Fibroblast of skin of left quadriceps (primary cell): ENCODE measurements at places on chromosomes 1 and 21.
A peak's percentile ranks its signal among the peaks of the same experiment; 100 is the strongest.

DNA sequence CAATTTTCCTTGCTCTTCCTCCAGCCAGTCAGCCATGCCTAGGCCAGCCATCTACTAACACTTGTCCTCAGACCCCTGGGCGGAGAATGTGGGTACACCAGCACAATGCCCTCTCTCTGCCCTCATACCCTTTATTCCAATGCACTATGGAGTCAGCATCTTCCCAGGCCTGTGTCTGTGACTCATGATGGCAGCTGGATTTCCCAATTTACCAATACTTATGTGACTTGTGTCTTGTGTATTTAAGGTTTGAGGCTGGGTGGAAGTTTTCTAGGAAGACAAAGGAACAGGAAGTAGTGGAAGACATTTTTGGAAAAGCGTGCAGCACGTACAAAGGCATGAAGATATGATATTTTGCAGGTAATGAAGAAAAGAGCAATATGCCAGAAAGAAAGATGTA is 114.3 kb downstream of the NMNAT2 start:
- no peak for DNase-seq

DNA sequence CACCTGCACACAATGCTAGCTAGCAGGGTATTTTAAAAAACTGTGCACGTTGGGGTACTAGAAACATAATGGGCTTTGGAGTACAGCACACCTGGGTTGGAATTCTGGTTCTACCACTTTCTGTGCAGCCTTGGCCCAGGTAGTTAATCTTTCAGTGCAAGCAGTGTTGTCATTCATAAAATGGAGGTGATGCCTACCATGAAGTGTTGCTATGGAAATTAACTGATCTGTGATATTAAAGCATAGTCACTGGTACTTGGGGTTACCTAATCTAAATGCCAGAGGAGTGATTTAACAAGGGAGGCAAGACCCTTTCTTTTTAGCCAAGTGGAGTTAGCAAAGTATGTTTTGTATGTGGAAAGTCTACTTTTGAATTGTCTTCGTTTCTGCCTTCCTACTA is 18.0 kb downstream of the ATP1B1 start:
- DNase-seq = no peak

DNA sequence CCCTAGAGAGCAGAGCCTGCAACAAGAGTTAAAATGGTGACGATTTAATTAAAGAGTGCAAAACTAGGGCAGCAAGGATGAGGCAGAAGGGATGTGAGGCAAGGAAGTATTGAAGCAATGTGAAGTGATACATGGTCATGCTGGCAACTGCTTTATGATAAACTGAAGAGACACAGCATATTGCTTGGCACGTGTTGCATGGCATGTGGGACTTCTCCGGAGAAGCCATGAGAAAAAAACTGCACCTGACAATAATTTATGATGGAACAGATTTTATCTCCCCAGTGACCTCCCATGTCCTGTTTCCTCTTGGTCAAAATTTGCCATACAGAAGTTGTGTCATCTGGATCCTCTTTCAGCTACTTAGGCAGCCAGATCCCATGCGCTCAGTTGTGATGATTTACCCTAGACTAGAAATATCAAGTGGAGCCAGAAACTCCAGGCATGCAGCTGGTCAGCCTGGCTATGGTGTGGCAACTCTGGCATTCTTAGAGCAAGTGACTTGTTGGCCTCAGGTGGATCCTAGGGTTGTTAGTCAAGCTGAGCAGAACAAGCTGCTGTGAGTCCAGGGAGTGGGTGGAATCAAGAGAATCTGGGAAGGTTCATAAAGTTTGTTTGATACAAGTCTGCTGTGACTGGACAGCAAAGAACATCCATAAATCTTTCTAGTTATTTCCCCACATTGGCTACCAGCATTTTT is 611.4 kb upstream of the USP24 start:
- no peak for DNase-seq

- no peak for DNase-seq
Measured at GRCh38 chr1:30356839-30357238, 366.5 kb downstream of the MATN1 start.

- DNase-seq = no peak
Measured at GRCh38 chr1:180468311-180468710, 34.1 kb downstream of the ACBD6 start.

- no peak for DNase-seq
Measured at GRCh38 chr1:24374891-24375786, 38.4 kb downstream of the STPG1 start.

DNA sequence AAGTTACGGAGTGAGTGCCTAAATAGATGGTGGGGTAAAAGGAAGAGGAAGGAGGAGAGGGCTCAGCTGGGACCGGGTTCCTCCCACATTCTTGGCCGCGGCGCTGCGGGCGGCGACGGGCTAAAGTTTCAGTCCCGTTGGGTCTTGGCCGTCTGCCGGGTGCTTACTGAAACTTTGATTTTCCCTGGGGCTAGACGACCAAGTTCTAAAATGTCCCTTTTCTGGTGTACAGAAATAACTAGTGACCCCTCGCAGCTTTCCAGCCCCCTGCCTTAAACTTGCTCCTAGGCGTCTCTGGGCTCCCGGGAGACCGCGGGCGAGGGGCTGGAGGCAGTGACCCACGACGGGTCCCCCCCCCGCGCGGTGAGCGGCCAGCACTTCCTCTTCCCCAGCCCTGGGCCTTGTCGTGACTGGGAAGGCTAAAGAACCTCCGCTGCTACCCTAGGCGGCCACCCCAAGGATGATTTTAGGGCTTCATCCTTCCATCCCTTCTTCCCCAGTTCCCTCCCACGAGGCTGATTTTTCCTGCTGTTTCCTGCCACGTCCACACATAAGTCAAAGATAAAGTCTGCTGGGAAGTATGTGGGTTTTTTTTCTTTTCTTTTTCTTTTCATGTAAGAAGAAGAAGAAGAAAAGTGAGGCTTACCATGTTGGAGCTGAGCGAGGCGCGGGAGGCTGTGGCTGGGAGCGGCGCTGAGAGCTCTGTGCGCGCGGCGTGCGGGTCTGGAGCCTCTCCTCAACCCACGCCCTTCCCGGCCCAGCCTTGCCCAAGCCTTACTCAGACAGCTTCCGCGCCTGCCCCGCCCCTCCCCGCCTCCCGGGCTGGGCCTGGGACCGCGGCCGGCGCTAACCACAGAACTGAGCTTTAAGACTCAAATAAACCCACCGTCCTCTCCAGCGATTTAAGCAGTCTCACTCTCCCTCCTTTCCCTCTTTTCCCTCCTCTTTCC is at the start of gene S100A11:
Gene S100A11 (minus strand): TSS at position 738 of the 950 bp plus-strand sequence. CDS start 89 bp downstream, at position 649.
- DNase-seq = peak; percentile 63

DNA sequence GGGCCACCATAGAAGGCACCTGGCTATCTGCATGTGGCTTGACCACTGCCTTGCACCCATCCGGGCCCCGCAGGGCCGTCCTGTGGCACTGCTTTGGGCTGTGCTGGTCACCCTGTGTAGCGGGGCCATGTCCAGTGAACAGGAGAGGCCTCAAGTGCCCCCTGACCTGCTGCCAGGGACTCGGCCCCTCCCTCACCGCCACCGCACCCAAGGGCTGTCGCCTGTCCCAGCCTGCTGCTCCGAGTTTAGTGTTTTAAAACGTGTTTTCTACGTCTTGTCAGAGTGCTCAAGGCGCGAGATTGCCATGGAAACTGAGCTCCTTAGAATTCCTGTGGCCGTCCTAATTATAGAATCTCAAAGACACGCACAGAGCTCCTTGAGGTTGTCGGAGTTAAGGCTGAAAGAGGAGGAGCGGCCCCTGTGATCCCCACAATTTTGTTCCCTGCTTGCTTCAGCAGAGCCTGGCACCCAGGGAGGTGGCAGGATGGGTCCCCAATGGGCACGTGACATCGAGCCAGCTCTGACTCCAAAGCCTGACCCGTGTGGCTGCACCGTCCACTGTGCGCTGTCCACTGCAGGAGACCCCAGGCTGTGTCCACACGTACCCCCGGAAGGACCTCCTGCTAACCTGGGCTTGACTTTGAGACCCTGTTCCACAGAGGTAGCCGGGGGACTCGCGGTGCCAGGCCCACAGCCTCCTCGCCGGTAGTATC is 66.2 kb downstream of the FAAP20 start:
- no peak for DNase-seq

DNA sequence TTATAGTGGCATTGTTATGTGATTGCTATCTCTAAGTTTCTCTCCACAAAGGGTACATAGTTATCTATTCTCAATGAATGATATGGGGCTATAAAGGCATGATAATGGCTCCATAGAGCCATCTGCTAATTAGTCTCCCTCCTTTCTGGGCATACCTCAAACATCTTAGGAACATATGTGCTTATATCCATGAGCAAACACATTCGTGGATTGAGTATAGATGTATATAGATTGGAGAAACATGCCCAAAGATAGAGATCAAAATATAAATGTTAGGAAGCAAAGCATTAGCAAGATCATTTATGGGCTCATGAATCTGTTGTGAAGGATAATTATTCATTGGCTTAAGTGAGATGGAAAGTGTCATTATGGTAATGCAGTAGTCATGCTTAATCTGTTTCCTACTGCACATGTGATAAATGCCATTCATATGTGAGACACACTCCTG is 155.8 kb upstream of the UBE2U start:
- DNase-seq = no peak

DNA sequence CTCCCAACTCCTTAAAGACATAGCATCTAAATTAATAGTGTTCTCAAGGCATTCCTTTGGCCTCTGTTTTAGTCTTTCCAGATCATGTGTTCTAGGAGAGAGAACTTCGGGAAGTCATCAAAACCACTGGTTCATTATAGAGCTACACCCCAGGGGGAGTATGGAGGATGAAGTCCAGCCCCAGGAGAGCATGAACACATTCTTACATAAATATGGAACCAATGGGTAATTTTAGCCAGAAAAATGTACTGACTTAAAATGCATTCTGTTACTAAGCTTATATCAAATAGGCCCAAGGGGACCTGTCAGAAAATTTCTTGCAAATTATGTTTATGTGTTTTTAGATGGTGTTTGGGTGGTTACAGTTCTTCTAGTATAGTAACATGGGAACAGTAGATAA is 165.2 kb downstream of the NTMT2 start:
- no peak for DNase-seq

DNA sequence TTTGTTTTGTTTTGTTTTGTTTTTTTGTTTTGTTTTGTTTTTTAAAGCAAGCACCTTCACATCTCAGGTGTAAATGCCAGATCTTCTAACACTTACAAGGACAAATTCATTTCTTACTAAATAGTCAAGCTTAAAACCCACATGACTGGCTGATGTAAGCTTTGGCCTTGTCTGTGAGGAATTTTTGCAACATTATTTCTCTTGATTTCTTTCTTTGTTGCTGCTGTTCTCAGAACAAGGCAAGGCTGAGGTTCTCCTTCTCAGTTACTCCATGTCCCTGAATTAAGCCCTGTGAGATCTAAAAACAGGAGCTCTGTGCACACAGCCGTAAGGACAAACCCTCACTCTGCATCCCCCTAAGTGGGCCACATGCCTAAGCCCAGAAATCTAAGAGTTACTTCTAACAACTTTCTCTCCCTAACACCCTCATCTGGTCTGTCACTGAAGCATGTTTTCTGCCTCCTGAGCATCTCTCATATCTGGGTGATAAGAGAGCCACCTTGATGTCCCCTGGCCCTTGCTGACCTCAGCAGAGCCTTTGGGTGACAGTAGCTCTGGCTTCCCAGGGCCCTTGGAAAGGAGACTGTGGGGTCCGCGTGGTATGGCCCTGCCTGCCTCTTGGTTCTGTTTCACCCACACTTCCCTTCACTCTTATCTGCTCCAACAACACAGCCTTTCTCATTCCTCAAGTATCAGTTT is 81.2 kb upstream of the HOOK1 start:
- no peak for DNase-seq

DNA sequence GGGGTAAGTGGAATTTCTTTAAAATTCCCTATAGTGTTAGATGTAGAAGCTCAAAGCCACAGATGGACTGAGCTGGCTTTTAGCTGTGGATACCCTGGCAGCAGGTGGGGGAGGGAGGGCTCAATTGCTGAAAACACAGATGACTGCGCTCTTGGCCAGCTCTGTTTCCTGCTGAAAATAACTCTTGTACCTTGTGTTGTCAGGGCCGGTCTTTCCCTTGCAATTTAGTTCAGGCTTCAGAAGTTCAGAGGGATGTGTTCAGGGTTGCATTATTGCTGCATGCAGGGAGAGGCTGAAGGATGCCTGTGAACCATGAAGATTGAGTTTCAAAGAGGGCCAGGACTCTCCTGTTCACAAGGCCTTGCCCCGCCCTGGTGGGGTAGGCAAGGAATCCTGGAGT is 58.1 kb upstream of the GCLM start:
- DNase-seq = no peak

DNA sequence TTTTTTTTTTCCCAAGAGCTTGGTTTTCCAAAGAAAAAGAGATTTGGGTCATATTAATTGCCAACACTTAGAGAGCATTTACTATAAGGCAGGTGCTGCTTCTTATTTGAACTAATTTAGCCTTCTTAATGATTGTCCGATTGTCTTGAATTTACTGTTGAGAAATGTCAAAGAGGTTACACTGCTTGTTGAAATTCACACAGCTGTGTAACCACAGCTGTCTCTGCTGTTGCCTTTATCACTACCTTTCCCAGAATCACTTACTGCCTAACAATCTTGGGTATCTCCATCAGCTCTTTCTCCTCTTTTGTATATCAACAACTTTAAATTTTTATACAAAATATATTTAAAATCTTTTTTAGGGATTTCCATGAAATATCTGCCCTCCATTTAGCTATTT is 115.6 kb downstream of the UCHL5 start:
- DNase-seq = no peak

- no peak for DNase-seq
Measured at GRCh38 chr1:201391651-201392511, 7.2 kb downstream of the LAD1 start.

- no peak for DNase-seq
Measured at GRCh38 chr1:207831517-207832327, 79.2 kb downstream of the CD34 start.

GRCh38 chr1:18211764-18212163 is 104.2 kb downstream of the IGSF21 start:
- no peak for DNase-seq

GRCh38 chr21:44589586-44590305 is 2.6 kb downstream of the KRTAP10-6 start:
- DNase-seq = no peak

DNA sequence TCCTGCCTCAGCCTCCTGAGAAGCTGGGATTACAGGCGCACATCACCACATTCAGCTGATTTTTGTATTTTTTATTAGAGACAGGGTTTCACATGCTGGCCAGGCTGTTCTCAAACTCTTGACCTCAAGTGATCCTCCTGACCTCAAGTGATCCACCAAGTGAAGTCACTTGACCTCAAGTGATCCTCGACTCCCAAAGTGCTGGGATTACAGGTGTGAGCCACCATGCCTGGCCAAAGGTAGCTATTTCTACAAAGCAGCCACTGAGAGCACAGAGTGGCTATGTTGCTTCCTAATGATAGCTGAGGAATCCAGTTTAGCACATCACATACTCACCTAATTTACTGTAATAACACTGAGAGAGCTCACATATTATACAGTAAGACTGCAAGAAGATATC is 44.8 kb upstream of the CPLANE2 start:
- DNase-seq = no peak

- peak; percentile 39 for DNase-seq
Measured at GRCh38 chr1:224852901-224853568, 76.4 kb upstream of the DNAH14 start.
